Activated CD4-positive, alpha-beta T cell treated with anti-CD3 and anti-CD28 coated beads, Interleukin-2, amount 10 ng/mL, durations not matched to agents 7 days and 5 days (primary cell): ENCODE measurements at places on chromosomes 2 and 18. TPM values are rescaled to one million over a fixed set of nuclear protein-coding genes. Genes with fewer than 3 reads are reported as not detected.

DNA sequence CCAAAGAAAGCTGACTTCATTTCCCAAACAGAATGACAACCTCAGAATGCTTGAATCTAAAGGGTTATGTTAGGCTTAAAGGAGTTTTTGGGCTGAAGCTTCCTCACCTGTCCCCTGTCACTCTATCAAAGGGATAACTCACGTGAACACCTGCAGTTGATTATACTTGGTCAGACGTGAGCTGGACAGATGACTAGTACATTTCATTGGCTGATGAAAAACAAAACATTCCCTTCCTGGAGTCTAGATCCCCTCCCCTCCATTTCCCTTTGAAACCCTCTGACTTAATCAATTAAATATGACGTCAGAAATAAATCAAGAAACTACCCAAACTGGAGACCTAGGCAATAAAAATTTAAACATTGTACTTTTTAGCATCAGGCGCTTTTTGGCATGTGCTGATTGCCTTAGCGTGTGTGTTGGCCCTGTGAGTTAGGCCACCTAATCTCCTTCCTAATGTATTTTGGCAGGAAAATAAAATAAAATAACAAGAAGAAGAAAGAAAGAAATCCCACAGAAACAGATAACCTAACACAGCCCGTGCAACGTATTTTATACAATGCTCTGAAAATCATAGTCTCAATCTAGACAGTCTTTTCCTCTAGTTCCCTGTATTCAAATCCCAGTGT is 159.0 kb downstream of the ANTXR1 start:
- DNase-seq = no peak
- no peaks in the 10 kb centered on the region for H3K36me3 ChIP-seq
- no peak overlapping the region for H3K27ac ChIP-seq

DNA sequence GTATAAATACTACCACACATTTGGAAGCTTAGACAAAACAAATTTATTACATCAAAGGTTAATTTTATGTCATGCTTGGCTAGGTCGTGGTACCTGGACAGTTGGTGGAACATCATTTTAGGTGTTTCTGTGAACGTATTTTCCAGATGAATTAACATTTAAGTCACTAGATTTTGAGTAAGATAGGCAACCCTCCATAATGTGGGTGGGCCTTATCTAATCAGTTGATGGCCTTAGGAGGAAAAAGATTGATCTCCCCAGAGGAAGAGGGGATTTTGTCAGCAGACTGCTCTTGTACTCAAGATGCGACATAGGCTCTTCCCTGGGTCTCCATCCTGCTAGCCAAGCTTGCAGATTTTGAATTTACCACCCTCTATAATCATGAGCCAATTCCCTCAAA is 85.0 kb downstream of the RPRM start:
- no peak overlapping the region for H3K27ac ChIP-seq
- no peaks in the 10 kb centered on the region for H3K36me3 ChIP-seq
- no peaks in the 10 kb centered on the region for H3K4me1 ChIP-seq
- no peaks in the 10 kb centered on the region for H3K27me3 ChIP-seq
- no peak for DNase-seq

GRCh38 chr2:42335514-42336104 is 25.4 kb downstream of the COX7A2L start:
- H3K27ac ChIP-seq = no peak overlapping the region
- H3K4me1 ChIP-seq = peaks cover 2% of the 10 kb centered on the region
- no peaks in the 10 kb centered on the region for H3K27me3 ChIP-seq
- peaks cover 75% of the 10 kb centered on the region for H3K36me3 ChIP-seq
- H3K4me3 ChIP-seq = no peak overlapping the region

DNA sequence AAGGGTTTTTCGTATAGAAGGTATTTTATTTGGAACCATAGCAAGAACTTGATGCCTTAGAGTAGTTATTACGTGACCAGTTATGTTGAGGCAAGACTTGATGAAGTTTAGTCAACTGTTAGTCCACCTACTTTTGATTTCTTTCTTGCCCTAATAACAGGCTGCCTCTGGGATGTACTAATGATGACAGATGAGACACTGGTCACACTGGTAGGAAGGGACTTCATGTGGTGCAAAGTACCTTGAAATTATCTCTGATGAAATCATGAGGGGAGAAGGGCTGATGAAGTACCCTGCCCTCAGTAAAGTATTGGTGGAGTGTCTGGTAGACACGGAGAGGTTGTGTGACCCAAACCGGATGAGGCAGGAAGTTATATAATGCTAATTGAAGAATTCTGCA is 5.4 kb downstream of the DIS3L2 start:
- H3K4me3 ChIP-seq = no peak overlapping the region
- no peak for DNase-seq
- peaks cover 30% of the 10 kb centered on the region for H3K4me1 ChIP-seq
- no peak overlapping the region for H3K27ac ChIP-seq

The TUBA3E gene
- not detected for total RNA-seq

DNA sequence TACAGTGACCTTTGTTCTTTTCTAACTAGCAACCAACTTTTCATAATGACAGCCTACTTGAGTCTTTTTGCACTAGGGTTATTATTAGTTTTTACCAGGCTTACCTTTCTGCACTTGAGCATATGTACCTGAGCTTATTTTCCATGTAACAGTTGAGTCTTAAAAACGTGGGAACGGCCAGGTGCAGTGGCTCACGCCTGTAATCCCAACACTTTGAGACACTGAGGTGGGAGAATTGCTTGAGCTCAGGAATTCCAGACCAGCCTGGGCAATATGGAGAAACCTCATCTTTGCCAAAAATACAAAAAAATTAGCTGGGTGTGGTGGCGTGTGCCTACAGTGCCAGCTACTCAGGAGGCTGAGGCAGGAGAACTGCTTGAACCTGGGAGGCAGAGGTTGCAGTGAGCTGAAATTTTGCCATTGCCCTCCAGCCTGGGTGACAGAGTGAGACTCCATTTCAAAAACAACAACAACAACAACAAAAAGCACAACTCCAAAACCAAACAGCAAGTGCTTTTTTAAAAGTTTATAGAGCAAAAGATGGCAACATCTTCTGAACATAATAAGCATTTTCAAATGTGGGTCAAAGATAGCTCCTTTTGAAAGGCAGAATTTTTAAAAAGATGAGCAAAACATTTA is 57.1 kb upstream of the CD28 start:
- no peaks in the 10 kb centered on the region for H3K27me3 ChIP-seq
- peaks cover 12% of the 10 kb centered on the region for H3K4me1 ChIP-seq
- H3K4me3 ChIP-seq = no peak overlapping the region
- H3K36me3 ChIP-seq = no peaks in the 10 kb centered on the region

DNA sequence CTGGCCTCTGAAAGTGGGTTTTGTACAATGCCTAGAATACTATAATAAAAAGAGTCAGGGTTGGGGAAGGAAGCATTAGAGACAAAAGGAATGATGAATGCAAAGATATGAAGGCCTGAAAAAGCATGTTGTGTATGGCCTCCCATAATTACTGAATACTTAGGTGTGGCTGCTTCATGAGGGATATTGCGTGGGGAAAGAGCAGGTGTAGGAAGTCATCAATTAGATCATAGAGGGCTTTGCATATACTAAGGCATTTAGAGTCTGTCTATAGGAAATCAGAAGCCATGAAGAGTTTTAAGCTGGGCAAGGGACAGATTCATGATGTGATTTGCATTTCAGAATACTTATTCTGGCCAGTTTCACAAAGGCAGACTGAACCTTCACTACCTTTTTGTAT is 48.2 kb downstream of the NCOA1 start:
- peaks cover 8% of the 10 kb centered on the region for H3K4me1 ChIP-seq
- DNase-seq = no peak
- peaks cover 28% of the 10 kb centered on the region for H3K36me3 ChIP-seq
- no peak overlapping the region for H3K27ac ChIP-seq
- no peak overlapping the region for H3K4me3 ChIP-seq

- H3K4me3 ChIP-seq = no peak overlapping the region
- H3K27me3 ChIP-seq = no peaks in the 10 kb centered on the region
- H3K36me3 ChIP-seq = no peaks in the 10 kb centered on the region
These were observed 377.0 kb downstream of the DCC start for GRCh38 chr18:52716973-52717372.
